Progenitor cell of endocrine pancreas (in vitro differentiated cells): ENCODE measurements at places on chromosomes 2 and 18.
A peak's percentile ranks its signal among the peaks of the same experiment; 100 is the strongest.

- peak overlapping the region; percentile 97 for H3K27ac ChIP-seq
- H3K27me3 ChIP-seq, result no peaks in the 10 kb centered on the region
- DNase-seq, result no peak
- peaks cover 8% of the 10 kb centered on the region for H3K36me3 ChIP-seq
- H3K4me3 ChIP-seq, result no peak overlapping the region
Measured at GRCh38 chr2:42978175-42978886, 185.9 kb upstream of the HAAO start.

DNA sequence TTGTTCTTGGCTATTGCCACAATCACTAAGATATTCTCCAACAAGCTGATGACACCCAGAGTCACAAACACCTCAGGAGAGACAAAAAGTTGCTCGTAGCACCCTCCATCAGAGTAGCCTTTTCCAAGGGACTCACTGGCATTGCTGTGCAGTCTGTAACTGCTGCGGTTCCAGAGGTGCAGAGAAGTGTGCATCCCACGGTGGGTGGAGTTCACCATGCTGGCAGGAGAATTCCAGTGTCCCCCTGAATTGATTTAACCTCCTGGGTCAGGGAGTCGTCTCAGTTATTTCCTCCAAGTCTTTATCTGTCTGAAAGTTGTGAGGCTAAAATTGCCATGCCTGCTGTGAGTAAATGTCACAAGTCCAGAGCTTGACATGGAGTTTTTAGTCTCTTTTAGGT is 443 bp downstream of the MC4R start:
- H3K27ac ChIP-seq, result no peak overlapping the region
- DNase-seq, result no peak
- peaks cover 8% of the 10 kb centered on the region for H3K27me3 ChIP-seq
- peaks cover 5% of the 10 kb centered on the region for H3K4me1 ChIP-seq

DNA sequence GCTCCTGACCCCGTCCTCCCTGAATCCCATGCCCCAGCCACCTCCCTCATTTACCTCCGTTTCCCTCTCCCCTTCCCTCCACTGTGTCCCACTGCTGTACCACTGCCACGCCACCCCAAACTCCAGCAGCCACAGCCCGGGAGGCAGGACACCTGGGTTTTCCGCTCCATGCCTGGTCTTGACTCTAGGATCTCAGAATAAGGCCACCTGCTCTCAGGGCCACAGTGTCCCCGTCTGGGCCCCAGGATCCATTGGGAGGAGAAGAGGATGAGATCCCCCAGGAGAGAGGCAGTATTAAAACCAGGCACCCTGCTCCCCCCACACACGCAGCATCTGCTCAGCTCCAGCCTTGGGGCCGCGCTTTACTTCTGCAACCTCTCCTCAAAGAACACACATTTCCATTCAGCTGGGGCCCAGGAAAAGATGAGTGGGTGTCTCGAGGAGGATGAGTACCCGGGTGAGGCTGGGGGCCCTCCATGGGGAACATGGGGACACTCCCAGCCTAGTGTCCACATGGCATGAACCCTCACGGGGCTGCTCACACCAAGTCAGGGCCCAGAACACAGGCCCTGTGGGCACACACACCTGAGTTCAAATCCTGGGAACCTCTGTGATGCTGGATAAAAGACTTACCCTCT is 32.8 kb upstream of the TNS1 start:
- no peak for DNase-seq
- peaks cover 5% of the 10 kb centered on the region for H3K4me1 ChIP-seq
- H3K36me3 ChIP-seq, result no peaks in the 10 kb centered on the region
- H3K27ac ChIP-seq, result no peak overlapping the region
- H3K27me3 ChIP-seq, result peaks cover 70% of the 10 kb centered on the region

- H3K27ac ChIP-seq, result no peak overlapping the region
- DNase-seq, result no peak
- peaks cover 2% of the 10 kb centered on the region for H3K4me1 ChIP-seq
- H3K4me3 ChIP-seq, result no peak overlapping the region
- H3K36me3 ChIP-seq, result no peaks in the 10 kb centered on the region
Measured at GRCh38 chr18:50331691-50332090, 43.2 kb upstream of the SKA1 start.

DNA sequence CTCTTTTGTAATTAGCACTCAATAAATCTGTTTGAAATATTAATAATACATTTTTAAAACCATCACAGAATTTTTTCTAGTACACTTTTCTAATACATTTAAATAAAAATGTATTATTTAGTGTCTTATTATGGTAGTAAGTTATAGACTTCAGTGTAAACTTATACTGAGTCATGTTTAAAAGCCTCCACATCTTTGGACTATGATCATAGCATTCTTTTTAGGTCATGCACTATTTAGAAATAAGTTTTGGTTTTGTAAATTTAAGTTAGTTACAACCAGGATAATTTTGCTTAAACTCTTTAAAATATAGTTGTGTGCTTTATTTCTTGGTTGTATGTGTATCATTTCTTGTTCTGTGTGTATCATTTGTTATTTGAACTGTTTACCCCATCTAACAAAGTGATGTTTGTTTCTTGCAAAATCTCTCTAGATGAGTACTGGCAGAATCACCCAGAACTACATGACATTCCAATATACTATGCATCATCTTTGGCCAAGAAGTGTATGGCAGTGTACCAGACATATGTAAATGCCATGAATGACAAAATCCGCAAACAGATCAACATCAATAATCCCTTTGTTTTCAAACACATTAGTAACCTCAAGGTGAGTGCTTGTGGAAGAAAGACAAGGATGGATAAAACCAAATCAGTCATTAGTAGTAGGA is 16.7 kb downstream of the CPSF3 start:
- peaks cover 33% of the 10 kb centered on the region for H3K36me3 ChIP-seq
- DNase-seq, result no peak
- H3K27me3 ChIP-seq, result no peaks in the 10 kb centered on the region
- no peak overlapping the region for H3K27ac ChIP-seq
- no peak overlapping the region for H3K4me3 ChIP-seq
- H3K4me1 ChIP-seq, result peaks cover 2% of the 10 kb centered on the region

DNA sequence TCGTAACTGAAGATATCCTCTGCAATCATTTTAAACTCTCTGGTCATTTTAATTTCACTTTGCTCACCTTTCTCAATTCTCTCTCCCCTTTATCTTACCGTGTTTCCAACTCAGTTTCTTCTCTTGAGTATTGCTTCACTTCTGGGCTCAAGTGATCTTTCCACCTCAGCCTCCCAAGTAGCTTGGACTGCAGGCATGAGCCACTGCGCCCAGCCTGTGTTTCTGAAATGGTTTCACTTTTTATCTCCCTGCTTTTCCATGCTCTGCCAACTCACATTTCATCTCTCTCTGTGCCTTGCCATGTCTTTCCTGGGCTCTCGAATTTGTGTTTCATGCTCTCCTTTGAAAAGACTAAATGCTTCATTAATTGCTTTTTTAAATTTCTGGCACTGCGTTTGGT is 30.5 kb upstream of the TMEM131 start:
- H3K4me1 ChIP-seq, result peaks cover 1% of the 10 kb centered on the region
- no peaks in the 10 kb centered on the region for H3K36me3 ChIP-seq
- H3K27ac ChIP-seq, result peak overlapping the region; percentile 27

GRCh38 chr2:176079831-176080539 is 3.8 kb downstream of the EVX2 start:
- H3K36me3 ChIP-seq, result no peaks in the 10 kb centered on the region
- peak; percentile 66 for DNase-seq
- no peak overlapping the region for H3K4me3 ChIP-seq
- H3K27ac ChIP-seq, result no peak overlapping the region

DNA sequence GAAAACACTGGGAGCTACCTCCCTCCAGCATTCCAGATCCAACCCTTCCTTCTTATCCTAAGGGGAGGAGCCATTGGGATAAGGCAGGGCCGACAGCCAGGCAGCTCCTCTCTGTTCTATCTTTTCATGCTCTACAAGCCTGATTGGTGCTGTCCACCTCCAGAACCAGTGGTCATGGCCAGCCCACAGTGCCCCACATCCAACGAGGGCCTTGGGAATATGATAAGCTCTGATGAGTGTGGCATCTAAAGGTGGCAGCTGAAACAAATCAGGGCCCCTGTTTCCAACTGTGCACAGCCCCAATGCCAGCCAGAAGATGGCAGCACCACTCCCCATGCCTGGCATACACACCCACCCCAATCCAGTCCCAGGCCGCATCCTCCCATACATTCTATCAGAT is 329.3 kb downstream of the C1D start:
- H3K4me1 ChIP-seq, result no peaks in the 10 kb centered on the region
- no peaks in the 10 kb centered on the region for H3K36me3 ChIP-seq
- peaks cover 1% of the 10 kb centered on the region for H3K27me3 ChIP-seq
- H3K27ac ChIP-seq, result no peak overlapping the region
- DNase-seq, result no peak

DNA sequence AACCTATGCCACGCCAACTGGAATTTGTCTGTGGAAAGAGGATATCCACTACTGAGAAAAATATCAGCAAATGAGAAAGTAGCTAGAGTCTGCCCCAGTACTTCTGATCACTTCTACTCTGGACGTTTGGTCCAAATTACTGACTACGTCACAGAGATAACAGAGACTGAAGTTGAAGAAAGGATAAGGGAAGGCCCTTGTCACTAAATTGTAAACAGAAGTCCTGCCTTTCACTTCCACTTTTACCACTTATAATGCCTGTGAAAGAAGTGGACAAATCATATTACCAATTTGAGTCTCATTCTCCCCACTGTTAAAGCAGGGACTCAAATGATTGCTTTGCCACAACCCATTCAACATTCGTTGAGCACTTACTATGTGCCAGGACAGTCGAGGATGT is 173.9 kb upstream of the ERBB4 start:
- H3K36me3 ChIP-seq, result no peaks in the 10 kb centered on the region
- H3K27me3 ChIP-seq, result no peaks in the 10 kb centered on the region
- DNase-seq, result no peak
- H3K4me3 ChIP-seq, result no peak overlapping the region
- peaks cover 1% of the 10 kb centered on the region for H3K4me1 ChIP-seq

- H3K4me3 ChIP-seq, result no peak overlapping the region
- H3K27me3 ChIP-seq, result peaks cover 5% of the 10 kb centered on the region
- no peaks in the 10 kb centered on the region for H3K36me3 ChIP-seq
- H3K27ac ChIP-seq, result no peak overlapping the region
- no peaks in the 10 kb centered on the region for H3K4me1 ChIP-seq
- no peak for DNase-seq
Measured at GRCh38 chr18:76055025-76055424, 440.0 kb downstream of the ZNF516 start.

- peaks cover 7% of the 10 kb centered on the region for H3K27me3 ChIP-seq
- no peak overlapping the region for H3K27ac ChIP-seq
- no peak overlapping the region for H3K4me3 ChIP-seq
- peaks cover 3% of the 10 kb centered on the region for H3K36me3 ChIP-seq
Measured at GRCh38 chr2:67777010-67777409, 285.8 kb downstream of the C1D start.

GRCh38 chr2:215038421-215038820 is 100.0 kb downstream of the ABCA12 start:
- H3K4me3 ChIP-seq, result no peak overlapping the region
- no peaks in the 10 kb centered on the region for H3K4me1 ChIP-seq
- H3K27me3 ChIP-seq, result no peaks in the 10 kb centered on the region
- no peak overlapping the region for H3K27ac ChIP-seq
- no peak for DNase-seq
- no peaks in the 10 kb centered on the region for H3K36me3 ChIP-seq

DNA sequence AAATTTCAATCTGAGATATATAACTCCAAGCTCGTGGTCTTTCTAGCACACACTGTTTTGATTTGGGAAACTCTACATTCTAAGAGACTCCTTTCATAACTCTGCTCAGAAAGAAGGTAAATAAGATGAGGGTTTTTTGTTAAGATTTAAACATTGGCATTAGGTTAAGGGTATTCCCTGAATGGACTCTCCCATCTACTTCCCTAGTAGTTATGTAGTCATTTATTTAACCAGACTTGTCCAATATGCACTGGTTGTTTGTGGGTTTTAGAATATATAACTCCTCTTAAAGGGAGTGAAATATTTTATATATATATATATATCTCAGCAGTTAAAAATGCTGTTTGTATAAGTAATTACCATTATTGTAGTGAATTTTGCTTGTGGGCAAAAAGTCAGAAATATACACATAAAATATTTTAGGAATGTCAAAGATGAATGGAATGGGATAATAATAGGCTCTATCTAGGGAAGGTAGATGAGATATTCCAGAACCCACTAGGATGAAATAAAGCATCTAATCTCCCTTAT is 61.5 kb upstream of the WDR75 start:
- H3K4me3 ChIP-seq, result no peak overlapping the region
- H3K27me3 ChIP-seq, result no peaks in the 10 kb centered on the region
- no peak overlapping the region for H3K27ac ChIP-seq
- H3K4me1 ChIP-seq, result peaks cover 3% of the 10 kb centered on the region

DNA sequence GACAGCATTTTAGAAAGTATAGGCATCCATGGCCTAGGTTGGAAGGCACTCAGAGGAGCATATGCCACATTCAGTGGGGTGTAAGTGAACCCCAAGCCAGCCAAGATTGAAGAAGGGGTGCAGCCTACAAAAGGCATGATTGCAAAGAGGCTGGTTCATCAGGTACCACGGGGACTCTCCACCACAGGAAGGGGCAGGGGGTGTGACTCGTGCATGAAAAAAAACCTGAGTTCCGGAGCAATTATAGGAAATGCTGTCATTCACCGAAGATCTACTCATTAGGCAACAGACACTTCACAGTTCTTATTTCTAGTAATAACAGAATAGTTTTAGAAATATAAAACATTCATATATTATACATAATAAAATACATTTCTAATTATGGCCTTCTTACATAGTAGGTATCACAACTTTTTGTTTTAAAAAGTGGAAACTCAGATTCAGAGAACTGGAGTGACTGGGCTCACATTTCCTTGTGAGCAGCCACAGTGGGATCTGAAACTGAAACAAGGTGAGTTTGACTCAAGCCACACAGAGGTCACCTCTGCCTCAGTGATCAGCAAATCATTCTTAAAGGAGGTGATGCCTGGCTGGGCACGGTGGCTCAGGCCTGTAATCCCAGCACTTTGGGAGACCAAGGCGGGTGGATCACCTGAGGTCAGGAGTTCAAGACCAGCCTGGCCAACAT is 188.4 kb upstream of the GYPC start:
- no peaks in the 10 kb centered on the region for H3K36me3 ChIP-seq
- H3K4me3 ChIP-seq, result no peak overlapping the region
- peaks cover 21% of the 10 kb centered on the region for H3K27me3 ChIP-seq
- no peak for DNase-seq
- no peak overlapping the region for H3K27ac ChIP-seq

DNA sequence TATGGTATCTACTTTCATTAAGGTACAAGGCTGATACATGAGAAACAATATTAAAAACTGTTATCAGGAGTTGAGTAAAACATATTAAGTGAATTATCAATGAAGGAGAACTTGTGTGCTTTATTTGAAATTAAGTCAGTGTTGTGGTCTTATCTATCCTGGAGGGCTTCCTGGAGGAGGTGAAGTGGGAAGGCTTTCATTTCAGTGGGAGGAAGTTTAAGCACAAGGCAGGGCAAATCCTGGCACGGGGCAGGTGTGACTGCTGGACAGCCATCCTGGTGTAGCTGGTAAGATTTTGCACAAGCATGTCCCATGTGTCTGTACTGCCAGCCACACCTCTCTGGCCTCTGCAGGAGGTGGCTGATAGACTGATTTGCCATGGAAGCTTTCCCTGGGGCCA is 159.7 kb upstream of the SKOR2 start:
- H3K4me3 ChIP-seq, result no peak overlapping the region
- H3K27ac ChIP-seq, result no peak overlapping the region
- no peaks in the 10 kb centered on the region for H3K36me3 ChIP-seq
- DNase-seq, result no peak
